Naive B cell (primary cell): ENCODE measurements at places on chromosomes 12 and 14. TPM values are rescaled to one million over a fixed set of nuclear protein-coding genes. Genes with fewer than 3 reads are reported as not detected.

DNA sequence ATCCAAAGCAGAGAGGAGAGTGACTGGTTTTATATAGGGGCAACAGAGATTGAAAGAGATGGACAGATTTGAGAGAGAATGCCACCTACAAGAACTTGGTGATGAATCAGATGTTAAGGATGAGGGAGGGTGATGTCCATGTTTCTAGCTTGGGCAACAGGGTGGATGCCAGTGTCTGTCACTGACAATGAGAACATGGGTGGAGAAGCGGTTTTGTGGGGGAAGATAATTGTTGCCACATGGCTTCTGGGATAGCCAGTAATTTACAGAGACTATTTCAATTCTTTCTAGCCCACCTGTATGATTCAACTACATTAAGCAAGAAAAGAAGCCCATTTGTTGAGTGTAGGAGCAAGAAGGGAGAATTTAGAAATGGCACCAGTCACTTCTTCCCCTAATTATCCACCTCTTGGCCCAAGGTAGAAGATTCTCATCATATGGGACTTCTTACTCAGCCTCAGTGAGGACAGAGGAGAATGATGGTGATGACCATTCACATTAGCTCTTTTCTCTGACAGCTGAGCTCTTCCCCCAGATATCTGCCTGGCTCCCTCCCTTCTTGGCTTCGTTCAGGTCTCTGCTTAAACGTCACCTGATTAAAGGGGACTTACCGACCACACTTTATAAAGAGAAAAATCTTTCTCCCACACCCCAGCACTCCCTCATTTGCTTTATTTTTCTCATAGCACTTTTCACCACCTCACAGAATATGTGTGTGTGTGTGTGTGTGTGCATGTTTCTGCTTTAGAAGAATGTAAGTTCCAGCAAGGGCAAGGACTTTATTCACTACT is 117.8 kb downstream of the DUSP6 start:
- no peak for DNase-seq

GRCh38 chr12:11855983-11856374 is 206.5 kb downstream of the ETV6 start:
- DNase-seq, result no peak

GRCh38 chr12:45596366-45596765 is 133.1 kb upstream of the ARID2 start:
- DNase-seq, result no peak

GRCh38 chr14:30864934-30865333 is 9.4 kb upstream of the COCH start:
- DNase-seq, result no peak

GRCh38 chr12:69999561-69999960 is 174.5 kb downstream of the MYRFL start:
- DNase-seq, result no peak

DNA sequence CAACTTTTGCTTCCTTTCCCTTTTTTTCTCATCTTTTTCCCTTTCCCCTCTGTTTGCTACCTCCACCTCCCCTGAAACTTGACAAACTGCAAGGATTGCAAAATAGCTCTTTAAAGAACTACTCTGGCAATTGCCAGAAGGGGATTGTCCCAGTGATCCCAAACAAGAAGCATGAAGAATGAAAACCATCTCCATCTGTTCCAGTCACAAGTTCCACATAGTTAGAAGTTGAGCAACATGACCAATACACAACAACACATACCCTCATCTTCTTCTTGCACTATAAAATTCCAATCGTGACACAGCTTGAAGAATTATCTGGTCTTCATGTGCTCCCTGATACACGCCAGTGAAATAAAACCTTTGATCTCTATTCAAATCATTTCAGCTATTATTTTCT is 93.7 kb upstream of the USP15 start:
- DNase-seq, result no peak

DNA sequence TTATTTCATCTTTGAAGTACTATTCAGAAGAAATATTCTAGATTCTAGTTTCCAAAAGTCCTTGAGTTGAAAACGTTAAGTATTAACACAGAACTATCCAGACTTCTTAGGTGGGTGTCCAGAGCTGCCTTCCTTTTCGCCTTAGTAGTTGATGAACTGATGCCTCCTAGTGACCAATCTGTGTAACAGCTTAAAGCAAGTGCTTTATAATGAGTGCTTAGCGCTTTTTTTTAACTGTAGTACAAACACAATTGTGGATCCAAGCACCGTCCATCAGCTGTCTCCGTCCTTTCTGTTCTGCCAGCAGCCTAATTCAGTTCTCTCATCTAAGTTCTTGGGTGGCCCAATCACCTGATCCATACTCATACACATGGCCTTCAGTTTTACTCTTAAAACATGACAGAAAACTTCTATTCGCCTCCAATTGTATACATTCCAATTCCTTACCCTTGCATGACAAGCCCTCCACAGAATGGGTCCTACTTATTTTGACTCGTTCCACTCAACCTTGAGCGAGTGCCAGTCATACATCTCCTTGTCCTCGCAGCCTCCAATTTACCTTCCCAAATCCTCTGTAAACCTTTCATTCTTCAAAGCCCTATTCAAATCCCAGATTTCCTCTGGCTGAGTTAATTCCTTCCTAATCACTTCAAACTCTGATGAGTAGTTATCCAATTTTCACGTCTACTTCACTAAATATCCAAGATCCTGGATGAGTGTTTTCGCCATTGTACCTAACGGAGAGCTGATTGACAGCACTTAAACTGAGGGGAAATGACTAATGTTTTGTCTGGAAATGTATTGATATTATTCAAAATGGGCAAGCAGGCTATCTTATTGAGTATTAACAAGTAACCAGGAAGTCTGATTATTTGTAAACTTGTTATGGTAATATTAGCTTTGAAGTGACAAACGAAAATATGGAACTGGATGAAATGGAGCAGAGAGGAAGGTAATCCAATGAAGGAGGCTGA is 5.8 kb upstream of the PHLDA1 start:
- DNase-seq, result peak; percentile 52

DNA sequence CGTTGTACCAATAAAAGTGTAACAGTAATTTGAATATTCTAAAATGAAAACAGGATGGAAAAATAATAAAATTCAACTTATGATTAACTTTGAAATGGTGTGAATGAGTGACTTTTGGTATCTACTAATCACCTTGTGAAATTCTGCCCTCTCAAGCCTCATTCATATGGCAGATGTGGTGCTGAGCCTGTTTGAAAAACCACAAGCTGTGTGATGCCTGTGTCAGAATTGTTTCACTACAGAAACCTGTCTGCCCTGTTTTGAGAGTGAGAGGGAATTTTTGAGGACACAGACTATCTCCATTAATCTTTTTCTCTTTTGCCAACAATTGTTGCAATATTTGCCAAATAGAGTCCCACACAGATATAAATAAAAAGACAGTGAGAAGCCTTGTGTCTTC is 3.9 kb upstream of the RNU6-7 start:
- no peak for DNase-seq

GRCh38 chr12:95099270-95099790 is 25.9 kb upstream of the NR2C1 start:
- no peak for DNase-seq

- no peak for DNase-seq
Observed at GRCh38 chr12:39375206-39375808, 67.6 kb downstream of the KIF21A start.

DNA sequence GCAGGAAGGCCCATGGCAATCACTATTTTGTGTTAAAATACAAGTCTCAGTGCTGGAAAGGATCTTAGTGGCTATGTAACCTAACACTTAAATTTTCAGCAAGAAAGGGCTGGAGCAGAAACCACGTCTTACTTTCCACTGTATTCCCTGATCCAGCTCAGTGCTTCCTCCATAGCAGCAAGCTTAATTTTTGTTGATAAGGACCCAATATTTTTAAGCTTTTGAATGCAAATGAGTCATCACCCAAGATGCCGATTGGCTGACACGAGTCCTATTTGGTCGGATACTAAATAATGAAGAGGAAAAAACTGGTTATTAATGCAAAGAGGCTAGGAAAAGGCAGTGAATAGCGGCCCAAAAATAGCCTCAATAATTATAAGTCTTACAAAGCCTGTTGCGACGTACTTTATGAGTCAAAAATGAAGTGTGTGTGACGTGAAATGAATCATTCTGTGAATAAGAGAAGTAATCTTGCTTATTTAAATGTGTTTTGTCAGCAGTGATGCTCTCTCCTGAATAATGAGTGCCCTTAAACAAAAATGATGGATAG is 46.9 kb upstream of the IGF1 start:
- no peak for DNase-seq

DNA sequence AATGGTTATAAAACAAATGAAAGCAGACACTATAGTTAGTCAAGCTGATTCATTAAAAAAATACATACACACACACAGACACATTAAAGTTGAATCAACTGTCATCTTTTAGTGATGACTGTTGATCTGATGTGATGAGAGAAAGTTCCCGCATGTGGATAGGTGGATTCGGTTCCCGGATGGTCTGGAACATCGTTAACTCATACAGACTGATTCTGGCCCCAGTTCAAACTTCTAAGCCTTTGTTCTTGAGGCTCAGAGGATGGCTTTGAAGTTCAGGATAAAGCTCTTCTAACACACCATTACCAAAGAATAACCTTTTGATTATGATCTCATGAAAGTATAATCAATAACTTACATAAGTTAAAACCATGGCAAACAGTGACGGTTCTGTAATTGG is 27.5 kb downstream of the WIF1 start:
- no peak for DNase-seq

- no peak for DNase-seq
Observed at GRCh38 chr12:45762185-45763110, 32.9 kb downstream of the ARID2 start.

GRCh38 chr12:120100630-120101029 is 15.9 kb downstream of the RAB35 start:
- no peak for DNase-seq

GRCh38 chr14:73612339-73613045 is at the start of gene ACOT6:
Gene ACOT6 (plus strand): TSS chr14:73612517. CDS start chr14:73612572, 55 bp downstream.
- peak; percentile 42 for DNase-seq

TMEM63C gene
- 0.44 TPM for polyA plus RNA-seq

ETNK1 gene
- 21.8 TPM for polyA plus RNA-seq

INSM2 gene
- polyA plus RNA-seq, result not detected

A2M gene
- polyA plus RNA-seq, result not detected

DBX2 gene
- not detected for polyA plus RNA-seq

C3AR1 gene
- polyA plus RNA-seq, result not detected
